ENCODE measurements at places on chromosomes 6 and 20. TPM values are rescaled to one million over a fixed set of nuclear protein-coding genes. Genes with fewer than 3 reads are reported as not detected.

The CLPSL2 gene
- polyA plus RNA-seq, result not detected

The C20orf141 gene
- polyA plus RNA-seq, result 0.17 TPM

DNA sequence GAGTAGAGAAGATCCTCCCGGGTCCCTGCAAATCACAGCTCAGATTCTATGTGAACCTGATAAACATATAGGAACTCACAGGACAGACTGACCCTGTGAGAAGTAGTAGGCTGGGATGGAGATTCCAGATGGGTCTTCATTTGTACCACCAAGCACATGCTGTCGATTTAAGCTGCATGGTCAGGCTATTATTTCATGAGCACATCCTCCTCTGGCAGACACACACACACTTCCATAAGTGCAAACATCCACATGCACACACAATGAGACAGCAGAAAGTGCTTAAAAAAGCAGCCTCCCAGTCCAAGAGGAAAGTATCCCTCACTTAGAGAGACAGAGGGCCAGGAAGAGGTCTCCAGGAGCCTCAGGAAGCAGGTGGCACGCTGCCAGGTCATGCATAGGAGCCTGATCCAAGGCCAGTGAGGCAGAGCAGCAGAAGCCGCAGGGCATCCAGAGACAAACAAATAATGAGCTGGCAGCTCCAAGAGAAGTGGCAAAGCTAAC lies 131.8 kb downstream of the UNC5CL start:
- DNase-seq, result no peak

DNA sequence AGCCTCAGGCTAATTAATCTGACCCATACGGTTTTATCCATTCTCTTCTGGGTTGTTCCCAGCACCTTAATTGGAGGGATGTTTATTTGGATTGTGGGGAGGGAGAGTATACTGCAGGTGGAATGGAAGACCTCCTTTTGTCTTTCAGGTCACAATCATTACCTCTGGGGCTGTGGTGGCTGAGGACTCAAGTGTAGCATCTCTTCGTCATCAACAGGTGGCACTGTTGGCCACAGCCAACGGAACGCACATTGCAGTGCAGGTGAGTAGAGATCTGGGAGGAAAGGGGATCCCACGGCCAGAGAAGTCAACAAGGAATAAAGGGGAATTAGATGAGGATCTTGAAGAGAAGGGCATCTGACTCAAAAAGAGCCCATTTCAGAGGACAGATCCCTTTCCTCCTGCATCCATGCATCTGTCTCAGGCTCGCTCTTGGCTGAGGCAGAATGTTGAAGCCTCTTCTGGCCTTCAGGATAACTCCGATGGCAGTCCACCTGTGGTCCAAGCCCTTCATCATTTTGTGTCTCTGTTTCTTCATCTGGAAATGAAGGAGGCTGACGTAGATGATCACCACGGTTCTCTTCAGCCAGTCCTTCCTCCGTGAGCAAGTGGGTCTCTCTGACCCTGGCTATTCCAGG lies 3.2 kb upstream of the DEF6 start:
- no peak for DNase-seq

- no peak for DNase-seq
Measured at GRCh38 chr20:64072498-64073063, 6.7 kb downstream of the RGS19 start.
